ENCODE measurements at places on chromosomes 4 and X. TPM values are rescaled to one million over a fixed set of nuclear protein-coding genes. Genes with fewer than 3 reads are reported as not detected.

DNA sequence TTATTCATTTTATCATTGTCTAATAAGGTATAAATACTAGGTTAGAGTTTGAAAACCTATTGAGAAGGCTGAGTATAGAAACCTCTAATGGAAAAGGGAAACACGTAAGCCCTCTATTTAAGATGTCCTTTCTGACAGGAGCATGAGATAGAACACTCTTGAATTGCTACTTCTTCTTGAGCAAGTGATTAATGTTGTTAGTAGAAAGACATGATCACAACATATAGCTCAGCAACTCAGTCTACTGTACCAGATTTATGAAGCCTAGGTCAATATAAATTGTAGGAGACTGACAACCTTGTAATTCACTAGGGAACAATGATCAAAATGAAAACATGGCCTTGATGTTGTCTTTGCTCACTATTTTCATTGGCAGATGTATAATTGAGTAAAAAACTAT is 189.7 kb downstream of the ANTXR2 start:
- DNase-seq: no peak

GRCh38 chrX:9532349-9532748 is 67.5 kb downstream of the TBL1X start:
- no peak for DNase-seq

DNA sequence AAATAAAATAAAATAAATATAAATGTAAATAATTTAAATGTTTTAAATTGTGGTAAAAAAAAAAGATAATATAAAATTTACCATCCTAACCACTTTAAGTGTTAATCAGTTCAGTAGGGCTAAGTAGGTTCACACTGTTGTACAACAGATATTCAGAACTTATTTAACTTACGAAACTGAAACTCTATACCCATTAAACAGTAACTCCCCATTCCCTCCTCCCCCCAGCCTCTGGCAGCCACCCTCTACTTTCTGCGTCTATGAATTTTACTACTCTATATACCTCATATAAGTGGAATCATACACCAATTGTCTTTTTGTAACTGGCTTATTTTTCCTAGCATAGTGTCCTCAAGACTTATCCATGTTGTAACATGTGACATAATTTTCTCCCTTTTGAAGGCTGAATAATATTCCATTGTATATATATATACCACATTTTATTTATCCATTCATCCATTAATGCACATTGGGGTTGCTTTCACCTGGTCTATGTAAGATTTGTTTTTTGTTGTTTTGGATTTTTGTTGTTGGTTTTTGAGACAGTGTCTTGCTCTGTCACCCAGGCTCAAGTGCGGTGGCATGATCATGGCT is 32.5 kb upstream of the ELF2 start:
- DNase-seq: no peak

GRCh38 chrX:151004085-151004484 is 20.9 kb downstream of the HMGB3 start:
- DNase-seq: no peak

DNA sequence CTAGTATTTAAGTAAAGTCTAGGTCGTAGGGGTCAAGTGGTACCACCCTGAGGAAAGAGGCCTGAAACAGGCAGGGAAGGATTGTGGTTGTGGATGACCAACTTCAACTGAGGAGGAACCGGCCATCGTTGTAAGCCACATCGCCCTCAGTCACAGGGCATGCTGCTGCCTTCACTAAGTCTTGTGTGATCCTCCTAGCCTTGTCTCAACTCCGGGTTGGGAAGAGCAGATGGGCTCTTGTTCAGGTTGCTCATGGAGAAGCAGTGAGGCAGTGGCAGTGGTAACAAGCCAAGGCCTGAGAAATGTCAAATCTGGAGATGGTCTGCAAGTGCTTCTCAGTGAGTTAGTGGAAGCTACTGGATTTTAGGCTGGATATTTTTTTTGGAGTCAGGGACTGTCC is 22.8 kb upstream of the NKX3-2 start:
- DNase-seq: no peak

DNA sequence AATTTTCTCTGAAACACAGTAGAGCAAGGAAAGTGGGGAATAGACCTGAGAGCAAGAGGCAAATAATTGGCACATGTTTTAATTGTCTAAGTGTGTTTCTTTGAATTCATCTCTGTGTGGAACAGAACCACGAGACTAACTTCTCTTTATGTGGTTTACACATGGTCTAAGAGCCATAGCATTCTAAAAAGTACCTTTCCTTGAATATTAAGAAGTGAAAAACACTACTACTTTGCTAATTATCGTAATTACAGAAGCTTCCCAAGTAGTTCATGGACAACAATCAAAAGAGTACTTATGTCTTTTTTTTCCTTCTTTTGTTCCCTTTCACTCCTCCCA is 2.9 kb upstream of the CYBB start:
- DNase-seq: no peak

GRCh38 chr4:88587306-88587705 is 5.0 kb upstream of the HERC3 start:
- no peak for DNase-seq

- no peak for DNase-seq
These were observed 105.2 kb downstream of the GASK1B start for GRCh38 chr4:158067646-158068045.

GRCh38 chrX:149871940-149872339 is 9.0 kb upstream of the MAGEA8 start:
- DNase-seq: peak; percentile 62

DNA sequence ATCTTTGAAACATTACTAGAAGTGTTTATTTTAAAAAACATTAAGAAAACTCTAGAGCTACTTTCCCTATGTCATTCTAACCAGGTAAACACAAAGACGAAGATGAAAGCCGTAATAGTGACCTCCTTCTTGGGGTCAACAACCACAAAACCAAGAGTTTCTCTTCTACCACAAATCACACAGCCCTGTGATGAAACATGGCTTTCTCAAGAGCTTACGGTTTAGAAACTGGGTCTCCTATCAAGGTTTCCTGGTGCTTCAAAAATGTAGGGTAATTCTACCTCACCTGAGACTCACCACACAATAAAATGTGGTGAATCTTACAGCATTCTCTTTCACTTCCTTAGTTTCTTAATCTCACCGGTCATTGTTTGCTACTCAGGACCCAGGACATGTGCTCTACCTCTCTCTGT is 50.9 kb downstream of the CORIN start:
- no peak for DNase-seq

DNA sequence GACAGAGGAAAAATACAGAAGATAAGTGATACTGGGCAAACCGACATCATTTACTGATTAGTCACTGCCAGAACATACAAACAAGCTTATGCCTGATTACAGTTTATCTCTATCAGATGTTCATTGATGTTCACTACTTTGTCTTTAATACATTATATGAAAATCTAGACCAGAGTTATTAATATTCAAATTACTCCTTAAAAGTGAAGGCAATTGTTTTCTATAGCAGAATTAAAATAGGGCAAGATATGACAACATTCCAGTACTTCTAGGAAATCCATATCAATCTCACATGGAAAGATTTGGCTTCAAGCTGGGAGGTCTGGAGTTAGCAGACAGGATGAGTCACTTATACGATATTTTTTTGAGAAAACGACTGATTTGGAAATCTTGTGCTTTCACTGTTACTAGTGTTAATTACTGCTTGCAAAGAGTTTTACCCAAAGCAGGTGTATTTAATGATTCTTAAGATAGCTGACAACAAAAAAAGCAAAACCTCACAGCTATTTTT is 31.8 kb downstream of the HPGD start:
- DNase-seq: no peak

- no peak for DNase-seq
These were observed 232.6 kb upstream of the BOD1L1 start for GRCh38 chr4:13860126-13860525.

DNA sequence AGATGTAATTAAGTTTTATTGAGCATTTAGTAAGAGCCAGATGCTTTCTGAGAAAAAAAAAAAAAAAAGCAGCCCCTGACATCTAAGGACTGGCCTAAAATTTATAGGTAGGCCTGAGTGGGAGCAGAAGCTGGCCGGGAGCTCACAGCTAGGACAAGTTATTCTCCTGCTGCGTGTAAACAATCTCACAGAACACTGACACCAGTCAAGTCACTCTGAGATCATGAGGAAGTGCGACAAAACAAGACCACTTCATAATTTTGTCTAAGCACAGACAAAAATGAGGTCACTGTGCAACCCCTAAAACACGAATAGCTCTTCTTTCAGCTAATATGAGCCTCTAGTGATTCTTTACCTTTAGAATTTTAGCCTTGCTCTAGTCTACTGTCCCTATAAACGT is 15.3 kb upstream of the NSUN7 start:
- no peak for DNase-seq

ITIH6 gene
- total RNA-seq: not detected

SSX3 gene
- not detected for total RNA-seq

SMARCA1 gene
- total RNA-seq: 82.0 TPM

POU3F4 gene
- total RNA-seq: not detected

SPARCL1 gene
- total RNA-seq: 0.18 TPM

CCNQ gene
- total RNA-seq: 32.5 TPM

IBSP gene
- total RNA-seq: not detected

Measured in SJCRH30 (cell line).